ENCODE measurements at places on chromosomes 3 and 15.
A peak's percentile ranks its signal among the peaks of the same experiment; 100 is the strongest.

- DNase-seq: no peak
These were observed 515 bp upstream of the EIF3J start for GRCh38 chr15:44536302-44536961.

GRCh38 chr15:39088156-39088555 is 492.7 kb upstream of the THBS1 start:
- DNase-seq: no peak

DNA sequence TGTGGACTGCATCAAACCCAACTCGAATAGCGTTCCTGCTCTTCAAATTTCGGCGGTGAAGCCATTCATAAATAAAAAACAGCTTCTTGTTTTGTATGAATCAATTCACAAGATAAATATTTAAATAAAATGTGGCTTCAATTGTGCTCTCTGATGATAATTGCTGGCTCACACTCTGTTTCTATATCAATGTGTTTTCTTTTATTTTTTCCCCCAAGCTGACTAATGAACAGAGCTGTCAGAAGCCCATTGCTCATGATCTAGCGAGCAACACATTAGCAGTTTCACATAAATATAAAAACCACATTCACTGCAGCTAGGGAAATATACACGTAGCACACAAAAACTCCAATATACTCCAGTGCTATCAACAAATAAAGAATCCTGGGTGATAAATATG is 45.0 kb upstream of the FOXP1 start:
- DNase-seq: no peak

DNA sequence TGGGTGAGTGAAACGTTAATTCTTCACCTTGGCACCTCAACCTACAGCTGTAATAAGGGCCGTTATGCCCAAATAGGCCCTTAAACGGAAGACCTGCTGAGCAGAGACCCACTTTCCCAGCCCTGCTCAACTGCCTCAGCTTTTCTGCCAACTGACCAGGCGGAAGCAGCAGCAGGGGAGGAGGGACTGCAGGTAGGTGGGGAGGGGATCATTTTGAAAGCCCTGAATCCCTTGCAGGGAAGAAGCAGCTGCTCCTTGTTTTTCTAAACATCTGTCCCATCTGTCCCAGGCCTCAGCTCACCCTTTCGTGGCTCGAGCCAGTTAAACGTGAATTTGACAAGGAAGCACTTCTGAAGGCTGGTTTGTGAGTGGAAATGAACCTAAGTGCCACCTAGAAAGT is 978 bp upstream of the CMC1 start:
- no peak for DNase-seq

DNA sequence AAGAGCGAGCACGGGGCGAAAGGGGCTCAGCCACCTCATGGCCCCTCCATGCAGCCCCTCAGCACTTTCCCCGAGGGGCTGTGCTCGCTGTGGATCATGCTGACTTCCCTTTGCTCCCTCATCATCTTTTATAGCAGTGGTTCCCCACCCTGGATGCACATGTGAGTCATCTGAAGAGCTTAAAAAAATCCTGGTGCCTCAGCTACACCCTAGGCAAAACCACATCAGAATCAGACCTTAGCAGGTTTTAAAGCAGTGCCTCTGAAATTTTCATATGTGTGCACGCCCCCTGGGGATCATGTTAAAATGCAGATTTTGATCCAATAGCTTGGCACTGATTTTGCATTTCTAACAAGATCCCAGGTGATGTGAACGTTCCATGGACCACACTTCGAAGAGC is 50.9 kb downstream of the FEM1B start:
- DNase-seq: no peak

GRCh38 chr15:33720952-33721351 is 247.3 kb upstream of the CHRM5 start:
- DNase-seq: no peak

DNA sequence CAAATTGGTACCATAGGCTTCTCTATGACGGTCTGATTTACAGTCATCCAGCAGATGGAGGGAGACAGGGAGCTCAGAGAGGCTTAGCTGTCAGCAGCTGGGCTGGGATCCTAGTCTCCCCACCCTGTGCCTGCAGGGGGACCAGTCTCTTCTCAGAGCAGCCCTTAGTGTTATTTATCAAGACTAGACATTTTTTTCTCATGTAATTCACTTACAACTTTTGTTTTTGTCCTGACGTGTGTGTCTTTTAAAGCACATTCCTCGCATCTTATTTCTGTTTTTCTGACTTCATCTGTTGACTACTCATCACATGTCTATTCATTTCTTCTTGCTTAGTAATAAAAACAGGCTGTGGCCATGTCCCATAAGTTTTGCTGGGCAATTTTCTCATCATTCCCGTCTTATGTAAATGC is 116.1 kb downstream of the KLF13 start:
- DNase-seq: peak; percentile 29

GRCh38 chr15:75620058-75620820 is 5.3 kb downstream of the SNUPN start:
- no peak for DNase-seq

- no peak for DNase-seq
These were observed 255.6 kb upstream of the SATB1 start for GRCh38 chr3:18680758-18681157.

GRCh38 chr3:155323063-155323666 is 29.7 kb upstream of the STRIT1 start:
- no peak for DNase-seq

DNA sequence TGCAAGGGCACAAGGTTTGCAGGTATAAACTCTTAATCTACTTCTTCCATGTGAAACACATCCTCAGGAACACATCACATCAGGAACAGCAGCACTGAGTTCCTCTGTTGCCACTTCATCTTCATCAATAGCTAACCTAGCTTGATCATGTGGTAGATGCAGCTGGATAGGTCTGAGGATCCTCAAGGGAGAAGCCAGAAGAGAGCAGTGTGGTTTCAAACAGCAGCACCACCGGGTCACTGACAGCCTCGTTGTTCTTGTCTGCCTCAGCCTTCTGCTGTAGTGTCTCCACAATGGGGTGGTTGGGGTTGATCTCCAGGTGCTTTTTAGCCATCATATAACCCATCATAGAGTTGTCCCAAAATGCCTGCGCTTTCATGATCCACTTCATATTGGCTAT is 58.8 kb downstream of the ADAM10 start:
- DNase-seq: no peak

- DNase-seq: no peak
These were observed 17.4 kb downstream of the POLG start for GRCh38 chr15:89317186-89317720.

GRCh38 chr3:55576621-55577388 is 89.7 kb upstream of the WNT5A start:
- DNase-seq: no peak

GRCh38 chr3:128337305-128337704 is 129.4 kb downstream of the DNAJB8 start:
- DNase-seq: no peak

DNA sequence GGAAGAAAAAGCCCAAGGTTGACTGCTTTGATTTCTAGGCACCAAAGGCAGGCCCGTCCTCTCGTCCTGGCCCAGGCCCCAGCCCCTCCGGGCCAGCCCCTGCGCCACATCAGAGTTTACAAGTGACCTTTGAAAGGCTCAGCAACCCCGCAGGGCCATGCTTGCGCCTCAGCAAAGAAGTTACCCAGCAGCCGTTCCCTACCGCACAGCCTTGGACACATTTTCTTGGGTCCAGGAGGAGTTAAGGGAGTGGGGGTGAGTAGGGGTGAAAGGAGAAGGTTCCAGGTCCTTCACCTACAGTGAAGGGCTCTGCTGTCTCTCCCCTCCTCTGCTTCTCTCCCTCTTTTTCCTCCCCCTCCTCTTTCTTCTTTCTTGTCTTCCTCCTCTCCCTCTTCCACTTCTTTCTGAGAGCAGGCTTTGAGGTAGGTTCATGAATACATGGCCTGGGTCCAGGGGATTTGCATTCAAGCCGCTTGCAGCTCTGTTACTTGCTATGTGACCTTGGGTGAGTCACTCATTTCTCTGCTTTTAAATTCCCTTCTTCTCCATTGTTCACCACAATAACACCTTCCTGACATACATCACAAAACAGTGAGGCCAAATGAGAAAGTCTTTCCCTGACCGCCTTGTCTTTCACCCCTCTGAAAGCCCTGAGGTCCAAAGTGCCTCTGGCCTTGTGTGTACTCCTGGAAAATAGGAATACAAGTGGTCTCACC is 223.3 kb upstream of the TPRG1 start:
- no peak for DNase-seq

GRCh38 chr3:188620752-188621151 is 466.8 kb downstream of the LPP start:
- DNase-seq: no peak

DNA sequence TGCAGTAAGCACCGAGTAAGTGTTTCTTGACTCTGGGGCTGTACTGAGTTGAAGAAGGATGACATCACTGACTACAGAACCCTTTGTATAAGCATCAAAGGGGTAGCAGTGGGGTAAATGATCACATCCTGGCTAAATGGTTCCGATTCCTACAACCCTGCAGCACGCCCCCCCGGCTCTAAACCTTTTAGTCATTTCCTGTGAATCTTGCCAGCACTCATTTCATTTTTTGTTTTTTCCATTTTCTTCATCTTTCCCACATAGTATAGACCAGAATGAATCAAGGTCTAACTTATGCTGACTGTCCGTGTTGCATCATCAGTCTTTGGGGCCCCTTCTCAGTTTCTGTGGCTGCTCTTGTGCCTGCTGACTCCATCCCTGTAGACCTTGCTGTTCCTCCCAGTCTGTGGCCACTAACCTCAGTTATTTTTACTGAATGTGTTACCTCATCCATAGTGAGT is 383.1 kb upstream of the TPRG1 start:
- peak; percentile 54 for DNase-seq

DNA sequence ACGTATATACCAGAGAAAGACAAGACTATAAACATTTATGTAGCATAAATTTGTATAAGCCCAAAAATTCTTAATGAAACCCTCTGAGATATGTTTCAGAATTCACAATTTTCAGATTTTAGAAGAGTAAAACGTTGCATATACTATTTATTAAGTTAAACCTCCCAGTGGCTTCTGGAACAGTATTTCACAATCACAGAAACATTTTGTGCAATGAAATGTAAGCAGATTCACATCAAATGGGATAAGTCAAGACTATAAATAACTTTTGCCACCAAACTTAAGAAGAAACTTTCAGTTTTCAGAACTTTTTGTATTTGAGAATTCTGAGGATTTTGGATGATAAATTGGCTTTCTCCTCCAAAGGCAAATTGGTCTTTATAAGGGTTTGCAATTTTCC is 9.2 kb downstream of the SLTM start:
- no peak for DNase-seq

- no peak for DNase-seq
These were observed 4.8 kb downstream of the GNB4 start for GRCh38 chr3:179446501-179446900.

- no peak for DNase-seq
These were observed 21.5 kb upstream of the FSTL1 start for GRCh38 chr3:120472121-120472844.

GRCh38 chr3:118402971-118403370 is 631.7 kb downstream of the IGSF11 start:
- no peak for DNase-seq

DNA sequence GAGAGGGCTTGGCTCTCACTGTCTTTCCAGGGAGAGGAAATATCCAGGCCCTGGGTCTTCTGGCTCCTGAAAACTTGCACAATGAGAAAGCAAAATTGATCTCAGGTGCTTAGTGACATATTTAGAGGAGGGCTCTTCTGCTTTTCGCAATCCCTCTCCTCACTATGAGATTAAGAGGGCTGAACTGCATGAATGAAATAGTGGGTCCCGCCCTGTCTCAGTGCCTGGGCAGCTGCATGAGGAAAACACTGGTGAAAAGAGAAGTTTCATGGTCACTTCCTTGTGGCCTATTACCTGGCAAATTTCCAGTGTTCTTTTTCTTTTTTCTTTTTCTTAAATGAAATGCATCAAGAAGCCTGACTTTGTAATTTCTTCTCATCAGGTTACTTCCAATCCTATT is 73.5 kb downstream of the TRAK1 start:
- DNase-seq: no peak

- DNase-seq: no peak
These were observed 67.5 kb upstream of the LRRFIP2 start for GRCh38 chr3:37241880-37242279.

DNA sequence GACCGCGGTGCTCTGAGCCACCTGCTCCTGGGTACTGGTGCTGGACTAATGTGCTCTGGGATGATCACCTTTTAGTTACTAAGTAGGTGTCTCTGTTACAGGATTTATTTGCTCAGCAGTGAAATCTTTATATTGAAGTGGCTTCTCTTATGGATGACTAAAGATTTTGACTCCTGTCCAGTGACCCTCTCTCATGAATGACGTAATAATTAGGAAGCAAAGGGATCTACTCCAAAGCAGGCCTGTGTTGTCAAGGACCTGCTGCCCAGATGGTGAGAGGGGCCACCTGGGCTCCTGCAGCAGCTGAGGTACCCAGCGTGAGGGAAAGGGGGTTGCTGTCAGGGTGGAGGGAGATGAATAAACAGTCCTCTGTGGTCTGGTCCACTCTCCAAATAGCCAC is 263.6 kb downstream of the GABRG3 start:
- no peak for DNase-seq

DNA sequence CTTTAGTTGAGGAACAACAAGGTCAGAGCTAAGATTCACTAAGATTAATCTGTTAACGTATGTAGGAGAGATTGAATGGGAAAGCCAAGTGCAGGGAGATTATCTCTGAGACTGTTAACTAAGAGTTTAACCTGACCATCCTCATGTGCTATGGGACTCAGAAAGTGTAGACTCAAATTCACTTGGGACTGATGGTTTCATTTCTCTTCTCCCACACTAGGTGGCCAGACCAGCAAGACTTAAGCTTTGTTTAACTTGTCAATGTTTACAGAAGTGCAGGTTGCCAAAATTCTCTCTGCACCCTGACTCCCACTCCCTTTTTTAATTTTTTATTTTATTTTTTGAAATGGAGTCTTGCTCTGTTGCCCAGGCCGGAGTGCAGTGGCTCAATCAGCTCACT is 6.3 kb upstream of the HEXA start:
- no peak for DNase-seq

DNA sequence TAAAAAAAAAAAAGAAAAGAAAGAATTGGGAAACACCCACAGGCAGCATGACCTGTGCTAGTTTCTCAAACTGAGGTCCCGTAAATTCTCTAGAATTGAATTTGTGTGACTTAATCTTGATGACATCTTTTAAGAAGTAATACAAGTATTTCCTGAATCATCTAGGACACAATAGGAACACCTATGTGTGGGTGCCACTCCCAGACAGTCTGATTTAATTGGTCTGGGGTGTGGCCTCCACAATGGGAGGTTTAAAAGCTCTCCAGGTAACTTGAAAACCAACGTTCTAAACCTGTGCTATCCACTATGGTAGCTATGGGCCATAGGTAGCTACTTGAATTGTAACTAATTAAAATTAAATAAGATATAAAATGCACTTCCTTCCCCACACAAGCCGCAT is 28.1 kb downstream of the CFAP92 start:
- no peak for DNase-seq

- DNase-seq: no peak
These were observed 35.6 kb upstream of the CD96 start for GRCh38 chr3:111506435-111506834.

- DNase-seq: no peak
These were observed 34.2 kb upstream of the BCL2L10 start for GRCh38 chr15:52146776-52147175.

- DNase-seq: peak; percentile 40
These were observed 627 bp downstream of the NT5DC2 start for GRCh38 chr3:52532838-52533622.

GRCh38 chr15:47756872-47757271 is 39.6 kb downstream of the SEMA6D start:
- no peak for DNase-seq

Data from T-helper 2 cell (primary cell).